ENCODE measurements at places on chromosomes 2 and 18.

DNA sequence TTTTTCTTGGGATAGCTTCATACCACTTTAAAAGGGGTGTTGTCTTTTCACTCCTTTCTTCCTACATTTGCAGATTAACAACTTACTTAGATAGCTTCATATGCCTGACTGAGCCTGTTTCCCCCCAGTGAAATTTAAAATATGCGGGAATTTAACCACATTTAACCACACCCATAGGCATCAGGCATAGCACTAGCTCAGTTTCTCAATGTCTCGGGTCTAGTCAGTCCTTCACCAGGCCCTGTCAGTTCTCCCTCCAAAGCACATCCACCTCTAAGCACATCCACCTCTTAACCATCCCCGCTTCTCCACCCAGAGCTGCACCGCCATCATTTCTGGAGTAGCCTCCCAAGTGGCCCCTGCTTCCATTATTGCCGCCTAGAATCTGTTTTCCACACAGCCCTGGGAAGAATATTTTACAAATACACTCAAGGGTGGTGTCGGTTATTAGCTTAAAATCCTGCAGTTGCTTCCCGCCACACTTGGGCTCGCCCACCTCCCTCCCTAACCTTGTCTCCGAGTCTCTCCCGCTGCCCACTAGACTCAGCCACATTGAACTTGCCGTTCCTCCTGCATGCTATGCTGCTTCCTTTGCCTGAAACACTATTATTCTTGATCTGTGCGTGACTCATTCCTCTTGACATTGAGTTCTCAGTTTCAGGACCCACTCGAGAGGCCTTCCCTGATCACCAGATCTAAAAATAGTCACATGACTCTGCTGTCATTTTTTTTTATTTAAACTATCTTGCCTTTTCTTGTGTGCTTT, 68.3 kb downstream of the SPTBN1 start:
- no peak for DNase-seq

- no peak for DNase-seq
Measured at GRCh38 chr2:211854832-211855231, 683.8 kb downstream of the ERBB4 start.

DNA sequence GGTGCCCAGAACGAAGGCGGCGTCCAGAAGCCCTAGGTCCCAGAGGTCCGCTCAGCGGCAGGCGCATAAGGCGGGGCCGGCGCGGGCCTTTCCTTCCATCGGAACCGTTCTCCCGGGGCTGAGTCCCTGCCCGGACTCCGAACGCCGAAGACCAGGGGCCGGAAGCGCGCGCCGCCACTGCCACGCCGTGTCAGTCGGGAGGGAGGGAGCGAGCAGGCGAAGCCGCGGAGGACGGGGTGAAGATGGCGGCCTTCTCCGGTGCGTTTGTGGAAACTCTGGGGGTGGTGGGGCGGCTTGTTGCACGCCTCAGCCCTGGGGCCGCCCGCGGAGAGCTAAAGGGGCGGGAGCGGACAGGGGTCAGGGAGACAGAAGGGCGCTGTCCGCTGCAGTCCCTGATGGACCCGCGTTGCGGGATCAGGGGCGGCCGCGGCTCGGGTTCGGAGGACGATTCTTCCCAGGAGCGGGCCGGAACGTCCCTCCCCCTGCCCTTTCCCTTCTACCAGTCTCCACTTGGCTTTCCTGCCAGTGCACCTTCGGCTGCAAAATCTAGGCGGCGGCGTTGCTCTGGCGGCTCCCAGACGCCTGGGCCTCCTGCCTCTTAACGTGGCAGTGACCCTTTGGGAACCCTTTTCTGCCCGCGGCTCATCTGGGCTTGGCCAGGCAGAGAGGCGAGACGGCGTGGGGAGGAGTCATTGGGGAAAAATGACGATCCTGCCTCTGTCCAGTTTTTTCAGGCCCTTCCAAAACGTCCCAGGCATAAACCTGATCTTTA, at the start of gene DDX1:
Gene DDX1 (plus strand): TSS at position 177 of the 772 bp plus-strand sequence. CDS start 66 bp downstream, at position 243.
- peak; percentile 87 for DNase-seq

DNA sequence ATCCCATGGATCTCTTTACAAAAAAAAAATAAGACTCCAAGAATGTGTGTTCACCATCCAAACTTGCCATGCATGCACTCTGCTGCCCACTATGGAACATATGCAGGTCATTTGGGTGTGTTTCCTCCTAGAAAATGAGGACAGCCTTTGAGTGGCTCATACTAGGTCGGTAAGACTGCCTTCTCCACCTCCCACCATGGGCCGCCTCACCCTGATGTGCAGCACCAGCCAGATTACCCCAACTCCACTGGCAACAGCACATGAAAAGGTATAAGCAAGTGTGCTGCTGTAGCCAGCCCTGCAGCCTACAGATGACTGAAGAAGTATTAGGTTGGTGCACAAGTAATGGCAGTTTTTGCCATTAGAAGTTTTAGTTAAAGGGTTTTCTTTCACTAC, 214.2 kb downstream of the ATAD2B start:
- no peak for DNase-seq

DNA sequence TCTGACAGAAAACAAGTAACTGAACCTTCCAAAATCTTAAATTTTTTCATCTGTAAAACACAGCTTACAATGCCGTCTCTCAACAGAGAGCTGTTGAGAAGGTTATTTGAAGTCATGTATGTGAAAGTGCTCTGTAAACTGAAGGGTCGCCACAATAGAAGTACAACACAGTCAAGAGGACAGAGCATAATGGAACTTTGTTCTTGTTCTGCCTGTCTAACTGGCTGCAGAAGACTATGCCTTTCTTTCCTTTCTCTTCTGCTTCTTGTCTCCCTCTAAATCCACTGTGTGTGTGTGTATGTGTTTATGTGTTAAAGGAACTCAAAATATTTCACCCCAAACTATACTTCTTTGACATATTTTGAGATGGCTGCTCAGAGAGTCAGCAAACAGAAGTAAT, 365.8 kb upstream of the RND3 start:
- no peak for DNase-seq

GRCh38 chr2:223779877-223780276, 57.5 kb downstream of the AP1S3 start:
- DNase-seq = peak; percentile 8

DNA sequence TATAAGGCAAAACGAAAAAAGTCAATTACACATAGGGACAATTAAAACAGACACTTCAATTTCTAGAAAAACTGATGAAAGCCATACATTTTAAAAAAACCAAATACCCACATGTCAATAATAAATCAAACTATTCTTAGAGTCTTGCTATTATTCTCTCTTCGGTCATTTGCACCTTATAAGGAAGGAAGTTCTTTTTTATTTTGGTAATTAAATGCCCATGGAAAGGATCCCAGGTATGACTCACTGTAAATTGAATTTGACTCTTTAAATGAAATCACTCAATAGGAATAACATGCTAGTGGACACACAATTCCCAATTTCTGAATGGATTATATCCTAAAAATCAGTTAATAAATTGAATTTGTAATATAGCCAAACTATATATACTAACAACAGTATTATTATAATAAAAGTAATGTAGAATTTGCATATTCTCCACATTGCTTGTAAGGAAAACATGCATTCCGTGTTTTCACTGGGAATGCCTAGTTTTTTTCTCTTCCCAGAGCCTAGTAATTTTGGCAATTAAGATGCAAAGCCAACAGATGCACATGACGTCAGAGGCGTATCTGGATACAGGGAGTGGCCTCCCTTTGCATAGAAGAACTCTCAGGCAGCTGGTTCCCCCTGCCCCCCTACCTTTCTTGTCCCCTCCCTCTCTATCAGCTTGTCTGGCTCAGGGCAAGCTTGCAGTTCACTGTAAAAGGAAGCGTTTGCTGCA, 153.5 kb upstream of the PGAP1 start:
- DNase-seq = no peak

GRCh38 chr18:50006470-50007046, 188.4 kb downstream of the MYO5B start:
- DNase-seq = no peak
